ENCODE measurements at places on chromosomes 13 and 19.
A peak's percentile ranks its signal among the peaks of the same experiment; 100 is the strongest.

DNA sequence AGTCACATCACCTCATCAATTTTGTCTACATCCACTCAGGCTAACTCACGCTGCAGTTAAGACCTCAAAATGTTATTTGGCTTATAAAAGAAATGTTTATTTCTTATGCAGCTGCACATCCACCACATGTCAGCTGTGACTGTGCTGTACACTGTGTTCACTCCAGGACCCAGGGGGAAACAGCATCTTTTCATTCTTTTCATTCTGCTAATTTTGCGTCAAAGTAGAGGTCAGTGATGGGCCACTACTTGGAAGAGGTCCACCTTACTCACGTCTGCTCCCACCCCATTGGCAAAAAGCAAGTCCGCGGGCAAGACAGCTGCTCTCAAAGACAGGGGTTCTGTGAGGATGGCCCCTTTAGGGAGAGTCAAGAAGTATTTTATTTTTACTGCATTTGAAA is 4.5 kb upstream of the DCT start:
- no peak for DNase-seq

GRCh38 chr19:11422163-11423065 is 3.3 kb upstream of the RGL3 start:
- peak; percentile 63 for DNase-seq

GRCh38 chr13:98215508-98215907 is 38.4 kb upstream of the RNF113B start:
- DNase-seq, result no peak

DNA sequence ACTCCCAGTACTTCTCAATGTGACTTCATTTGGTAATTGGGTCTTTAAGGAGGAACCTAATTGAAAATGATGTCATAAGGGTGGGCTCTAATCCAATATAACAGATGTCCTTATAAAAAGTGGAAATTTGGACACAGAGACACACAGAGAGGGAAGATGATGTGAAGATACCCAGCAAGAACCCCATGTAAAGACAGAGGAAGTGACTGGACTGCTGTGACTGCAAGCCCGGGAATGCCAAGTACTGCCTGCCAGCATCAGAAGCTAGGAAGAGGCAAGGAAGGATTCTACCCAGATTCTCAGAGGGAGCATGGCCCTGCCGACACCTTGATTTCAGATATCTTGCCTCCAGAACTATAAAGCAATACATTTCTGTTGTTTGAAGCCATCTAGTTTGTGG is 239.3 kb downstream of the KCTD12 start:
- no peak for DNase-seq

- peak; percentile 82 for DNase-seq
Observed at GRCh38 chr13:21458813-21459701, at the start of gene ZDHHC20. Gene ZDHHC20 (minus strand): TSS chr13:21459303. CDS start chr13:21459171, 132 bp downstream.

- no peak for DNase-seq
Observed at GRCh38 chr13:44668688-44669087, 92.6 kb upstream of the TSC22D1 start.

- DNase-seq, result no peak
Observed at GRCh38 chr13:106423530-106423929, 111.9 kb downstream of the EFNB2 start.

- DNase-seq, result peak; percentile 31
Observed at GRCh38 chr19:38743394-38744297, 628 bp downstream of the CAPN12 start.

- DNase-seq, result no peak
Observed at GRCh38 chr13:33053397-33054066, 37.3 kb downstream of the KL start.

DNA sequence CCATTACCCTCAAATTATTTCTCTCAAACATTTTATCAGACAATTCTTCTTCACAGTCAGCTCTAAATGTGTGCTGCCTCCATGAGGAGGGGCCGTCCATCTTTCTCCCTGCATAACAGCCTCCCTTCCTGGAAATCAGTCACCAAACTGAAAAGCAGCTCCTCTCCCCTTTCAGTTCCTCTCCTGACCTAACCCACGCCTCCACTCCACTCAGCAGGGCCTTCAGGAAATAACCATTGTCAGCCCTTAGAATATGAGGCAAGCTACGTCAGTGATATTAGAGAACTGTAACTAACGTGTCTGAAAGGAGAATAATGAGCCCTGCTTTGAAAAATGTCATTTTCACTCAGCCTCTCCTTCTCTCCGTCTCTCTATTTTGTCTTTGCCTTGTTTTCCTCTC is 116.2 kb downstream of the OLFM4 start:
- DNase-seq, result no peak

GRCh38 chr13:28100150-28101121 is at the start of gene FLT3:
Gene FLT3 (minus strand): TSS chr13:28100576. CDS start chr13:28100510, 66 bp downstream.
- peak; percentile 8 for DNase-seq

GRCh38 chr19:29326849-29327840 is 114.2 kb upstream of the UQCRFS1 start:
- DNase-seq, result no peak

GRCh38 chr13:91072486-91072885 is 275.0 kb upstream of the MIR17HG start:
- no peak for DNase-seq

DNA sequence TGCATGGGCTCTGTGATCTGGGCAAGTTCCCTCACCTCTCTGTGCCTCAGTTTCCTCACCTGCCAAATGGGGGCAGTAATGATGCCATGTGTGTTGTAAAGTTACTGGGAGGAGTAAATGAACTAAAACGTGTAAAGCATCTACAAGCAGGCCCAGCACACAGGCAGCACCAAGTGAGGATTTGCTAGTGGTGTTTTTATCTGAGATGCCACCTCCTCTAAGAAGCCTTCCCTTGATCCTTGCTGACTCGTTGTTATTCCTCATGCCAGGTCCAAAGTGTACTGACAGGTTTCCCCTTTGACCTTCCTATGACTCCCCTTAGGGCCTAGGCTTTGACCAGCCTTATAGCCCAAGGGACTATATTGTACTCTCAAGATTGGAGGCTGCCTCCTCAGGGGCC is 1.5 kb upstream of the UQCRFS1 start:
- DNase-seq, result no peak

- no peak for DNase-seq
Observed at GRCh38 chr13:45786293-45786920, 65.1 kb downstream of the SIAH3 start.

GRCh38 chr19:11338121-11338520 is 1.3 kb downstream of the RAB3D start:
- DNase-seq, result no peak

DNA sequence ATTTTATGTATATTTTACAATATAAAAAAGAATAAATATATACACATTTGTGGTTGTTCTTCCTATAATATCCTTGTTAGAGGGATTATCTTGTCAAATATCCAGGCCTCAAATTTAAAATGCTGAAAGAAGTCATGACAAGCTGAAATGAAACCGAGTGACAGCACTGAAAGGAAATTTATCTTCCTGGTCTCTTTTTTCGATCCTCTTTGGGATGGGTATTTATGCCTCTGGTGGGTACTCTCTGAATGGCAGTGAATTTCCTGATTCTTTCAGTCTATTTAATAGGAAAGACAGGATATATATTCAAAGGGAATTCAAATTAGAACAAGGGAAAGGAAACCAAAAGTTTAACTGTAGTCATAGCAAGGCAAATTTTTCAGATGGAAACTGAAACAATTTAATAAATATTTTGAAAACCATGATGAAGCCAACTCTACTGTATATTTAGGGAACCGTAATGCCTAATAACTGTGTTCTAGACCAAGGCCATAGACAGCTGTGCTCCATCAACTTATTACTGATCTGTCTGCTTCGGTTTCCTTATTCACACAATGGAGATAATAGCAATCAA is 97.9 kb downstream of the DLEU7 start:
- no peak for DNase-seq

DNA sequence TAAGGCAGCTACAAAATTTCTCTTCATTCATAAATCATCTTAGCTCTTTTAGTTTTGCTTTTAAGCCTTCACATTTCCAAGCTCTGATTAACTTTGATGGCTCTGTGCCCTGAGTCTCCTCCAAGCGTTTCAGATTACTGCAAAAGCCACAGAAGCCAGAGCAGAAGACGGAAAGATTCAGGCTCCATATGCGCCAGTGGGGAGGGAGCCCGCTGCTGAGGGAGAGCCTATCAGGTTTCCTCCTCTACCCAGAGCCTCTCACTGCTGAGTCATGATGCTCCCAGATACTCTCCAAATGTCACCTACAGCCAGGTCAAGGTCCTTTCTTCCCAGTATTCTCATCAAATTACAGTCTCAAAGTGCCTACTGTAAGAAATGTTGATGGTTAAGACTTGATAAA is 193.6 kb downstream of the RAP2A start:
- peak; percentile 19 for DNase-seq

GRCh38 chr13:109148243-109148642 is 518.8 kb downstream of the MYO16 start:
- no peak for DNase-seq

- no peak for DNase-seq
Observed at GRCh38 chr13:100875392-100876043, 200.9 kb upstream of the TMTC4 start.
